ENCODE measurements at places on chromosomes 11 and 22.

GRCh38 chr11:67230406-67230805 is 35.9 kb upstream of the GRK2 start:
- no peak for DNase-seq

DNA sequence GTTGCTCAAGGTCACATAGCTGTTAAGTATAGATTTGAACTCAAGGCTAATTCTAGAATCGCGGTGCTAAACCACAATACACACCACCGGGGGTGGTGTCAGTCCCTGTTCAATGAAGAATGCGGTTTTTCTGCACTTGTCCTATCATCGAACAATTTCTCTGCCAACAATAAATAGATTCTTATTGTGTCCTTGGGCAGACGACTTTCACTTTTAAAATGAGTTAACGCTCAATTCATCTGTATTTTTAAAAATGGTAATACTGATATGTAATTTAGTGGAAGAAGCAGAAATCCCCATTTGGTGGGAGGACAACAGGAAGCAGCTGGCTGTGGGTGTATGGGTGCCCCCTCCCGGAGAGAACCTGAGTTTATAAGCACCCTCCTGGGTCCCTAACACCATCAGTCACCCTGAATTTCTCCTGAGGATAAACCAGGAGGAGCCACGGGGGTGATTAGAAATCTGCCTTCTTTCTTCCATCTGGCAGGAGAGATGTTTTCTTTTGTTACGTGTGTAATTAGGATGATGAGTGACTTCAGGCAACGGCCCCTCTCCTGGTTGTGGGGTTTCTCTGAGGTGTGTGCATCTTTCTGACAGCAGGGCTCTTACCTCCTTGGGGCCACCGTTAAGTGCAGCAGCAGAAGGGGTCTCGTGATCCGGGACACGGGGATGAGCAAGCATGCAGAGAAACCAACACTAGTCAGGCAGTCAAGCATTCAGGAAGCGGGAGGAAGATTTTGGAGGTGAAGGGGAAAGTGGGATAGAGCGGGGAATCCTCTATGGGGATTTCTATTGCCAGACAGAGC is 87.7 kb downstream of the GRAMD1B start:
- no peak for DNase-seq

- DNase-seq: no peak
Measured at GRCh38 chr11:66262191-66262590, 6.2 kb upstream of the RAB1B start.

- DNase-seq: no peak
Measured at GRCh38 chr22:48253573-48253972, 1491.1 kb downstream of the TBC1D22A start.

DNA sequence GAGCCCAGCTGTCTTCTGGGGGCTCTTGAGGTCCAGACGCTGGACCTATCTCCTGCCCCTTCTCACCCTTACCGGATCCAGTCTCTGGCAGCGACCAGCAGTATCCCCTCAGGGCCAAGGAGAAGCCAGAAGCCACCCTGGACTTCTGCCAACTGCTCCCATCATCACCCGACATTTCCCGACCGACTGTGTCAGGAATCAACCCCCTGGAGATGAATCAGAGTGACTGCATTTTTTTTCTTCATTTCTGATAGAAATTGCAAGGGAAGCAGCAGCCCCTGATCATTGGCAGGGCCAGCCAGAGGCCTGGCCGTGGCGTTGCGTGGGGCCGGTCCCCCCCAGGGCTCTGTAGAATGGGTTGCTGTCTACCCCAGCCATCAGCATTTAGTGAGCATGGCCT is 5.2 kb upstream of the LIF start:
- no peak for DNase-seq

- no peak for DNase-seq
Measured at GRCh38 chr11:9030601-9031000, 26.8 kb upstream of the NRIP3 start.

GRCh38 chr22:47692811-47693210 is 930.4 kb downstream of the TBC1D22A start:
- peak; percentile 73 for DNase-seq

DNA sequence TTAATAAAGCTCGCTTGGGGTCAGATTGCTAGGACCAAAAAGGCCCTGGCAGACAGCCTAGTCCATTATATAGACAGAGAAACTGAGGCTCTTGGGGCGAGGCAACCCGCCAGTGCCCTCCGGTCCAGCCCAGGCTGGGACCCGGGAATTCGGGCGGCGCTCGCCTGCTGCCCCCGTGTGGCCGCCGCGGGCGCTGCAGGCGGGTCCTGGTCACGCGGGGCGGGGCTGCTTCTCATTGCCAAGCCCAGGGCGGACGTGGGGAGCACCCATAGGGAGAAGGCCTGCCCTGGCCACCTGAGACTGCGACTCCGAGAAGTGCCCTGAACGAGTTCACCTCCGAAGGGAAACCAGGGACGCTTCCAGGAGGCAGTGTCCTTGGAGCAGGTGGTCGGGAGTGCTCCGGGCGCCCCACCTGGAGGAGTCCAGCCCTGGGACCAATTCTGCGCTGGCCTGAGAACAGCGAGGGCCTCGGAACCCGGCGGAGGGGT is 36.0 kb upstream of the CSNK1E start:
- peak; percentile 92 for DNase-seq

- DNase-seq: no peak
Measured at GRCh38 chr11:74806267-74806666, 57.6 kb downstream of the RNF169 start.

DNA sequence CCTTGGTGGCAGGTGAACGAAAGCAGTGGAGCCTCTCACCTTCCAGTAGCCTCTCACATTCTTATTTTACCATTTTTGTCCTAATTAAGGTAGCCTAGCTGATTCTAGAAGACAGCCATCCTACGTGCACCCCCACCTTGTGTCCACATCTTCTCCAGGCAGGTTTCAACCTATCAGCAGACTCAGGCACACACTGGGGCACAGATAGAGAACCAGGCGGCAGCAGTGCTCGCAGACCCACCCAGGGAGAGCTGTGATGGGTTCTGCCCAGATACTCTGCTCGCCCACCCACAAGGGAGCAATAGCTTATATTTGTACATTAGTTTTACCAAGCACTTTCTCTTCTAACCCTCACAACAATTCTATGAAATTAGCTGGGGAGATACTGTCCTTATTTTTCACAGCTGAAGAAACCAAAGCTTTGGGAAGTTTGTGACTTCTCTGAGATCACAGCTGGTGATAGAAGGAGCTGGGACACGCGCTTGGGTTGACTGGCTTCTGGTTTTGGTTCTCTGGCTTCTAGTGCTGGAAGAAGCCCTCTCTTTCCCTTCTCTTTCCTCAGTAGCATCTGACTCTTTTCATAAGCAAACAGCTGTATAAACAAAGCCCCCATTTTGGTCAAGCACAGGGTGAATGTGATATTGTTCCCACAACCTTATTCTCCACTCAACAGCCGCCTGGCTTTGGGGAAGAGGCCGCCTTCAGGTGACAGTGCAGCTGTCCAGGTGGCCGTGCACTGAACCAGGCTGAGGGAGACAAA is 36.9 kb downstream of the PPP2R1B start:
- DNase-seq: no peak

- DNase-seq: no peak
Measured at GRCh38 chr11:113567867-113568544, 92.8 kb upstream of the DRD2 start.

DNA sequence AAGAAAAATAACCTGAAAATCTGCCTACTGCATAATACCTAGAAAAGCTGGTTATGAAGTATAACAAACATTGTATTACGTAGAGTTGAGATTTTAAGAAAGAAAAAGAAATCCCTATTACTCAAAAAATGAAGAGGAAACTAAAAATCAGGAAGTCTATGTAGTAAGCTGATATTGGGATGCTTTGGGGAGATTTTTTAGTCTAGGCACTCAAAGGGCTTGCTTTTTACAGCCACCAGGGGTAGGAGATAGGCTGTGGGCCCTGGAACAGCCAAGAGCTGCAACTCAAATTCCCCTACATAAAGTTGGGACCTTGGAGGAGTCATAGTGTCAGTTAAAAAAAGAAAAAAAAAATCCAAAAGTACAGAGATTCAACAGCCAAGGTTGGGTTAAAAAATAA is 90.4 kb downstream of the RELT start:
- no peak for DNase-seq

DNA sequence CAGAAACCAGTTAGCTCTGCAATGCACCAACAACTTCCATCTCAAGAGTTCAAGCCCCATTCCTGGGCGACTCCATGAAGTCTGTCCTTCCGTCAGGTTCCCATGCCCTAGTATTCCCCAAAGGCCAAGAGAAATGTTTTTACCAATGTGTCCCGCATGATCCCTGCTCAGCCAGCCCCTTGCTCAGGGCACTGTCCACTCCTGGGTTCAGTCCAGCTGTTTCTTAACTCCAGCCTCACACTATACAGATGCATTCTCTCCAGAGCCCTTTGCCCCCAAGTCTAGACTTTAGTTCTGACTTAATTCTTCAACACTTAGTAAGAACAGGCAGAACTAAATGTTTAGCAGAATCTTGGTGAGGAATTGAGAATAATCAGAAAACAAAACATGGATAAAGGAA is 497.5 kb downstream of the SOX6 start:
- no peak for DNase-seq

GRCh38 chr22:47779474-47779873 is 1017.0 kb downstream of the TBC1D22A start:
- no peak for DNase-seq

DNA sequence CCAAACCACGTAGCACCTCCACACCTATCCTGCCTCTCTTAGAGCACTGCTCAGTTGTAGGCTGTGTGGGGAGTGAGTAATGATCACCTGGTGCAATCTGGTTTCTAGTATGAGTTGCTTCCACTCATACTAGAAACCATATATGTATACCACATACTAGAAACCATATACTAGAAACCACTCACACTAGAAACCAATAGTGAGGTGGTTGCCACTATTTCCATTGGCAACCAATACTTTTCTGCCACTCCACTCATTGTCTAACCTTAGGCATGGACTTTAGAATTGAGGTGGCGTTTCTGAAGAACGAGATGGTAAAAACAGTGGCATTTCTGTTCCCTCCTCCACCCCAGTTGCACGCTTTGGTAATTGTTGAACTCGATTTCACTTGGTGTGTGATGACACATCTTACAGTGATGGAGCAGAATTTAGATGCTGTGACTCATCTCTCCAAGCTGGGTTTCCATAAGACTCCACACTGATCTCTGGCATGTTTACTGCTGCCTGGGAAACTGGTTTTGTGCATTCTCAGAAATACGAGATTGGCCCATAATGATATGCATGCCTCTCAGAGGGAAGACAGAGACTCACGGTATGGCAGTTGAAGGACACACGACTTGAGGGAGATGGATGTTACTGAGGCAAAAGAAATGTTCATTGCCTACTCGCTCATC is 82.9 kb downstream of the KIRREL3 start:
- no peak for DNase-seq

GRCh38 chr22:26893173-26894110 is 236.1 kb downstream of the MIAT start:
- DNase-seq: peak; percentile 57

DNA sequence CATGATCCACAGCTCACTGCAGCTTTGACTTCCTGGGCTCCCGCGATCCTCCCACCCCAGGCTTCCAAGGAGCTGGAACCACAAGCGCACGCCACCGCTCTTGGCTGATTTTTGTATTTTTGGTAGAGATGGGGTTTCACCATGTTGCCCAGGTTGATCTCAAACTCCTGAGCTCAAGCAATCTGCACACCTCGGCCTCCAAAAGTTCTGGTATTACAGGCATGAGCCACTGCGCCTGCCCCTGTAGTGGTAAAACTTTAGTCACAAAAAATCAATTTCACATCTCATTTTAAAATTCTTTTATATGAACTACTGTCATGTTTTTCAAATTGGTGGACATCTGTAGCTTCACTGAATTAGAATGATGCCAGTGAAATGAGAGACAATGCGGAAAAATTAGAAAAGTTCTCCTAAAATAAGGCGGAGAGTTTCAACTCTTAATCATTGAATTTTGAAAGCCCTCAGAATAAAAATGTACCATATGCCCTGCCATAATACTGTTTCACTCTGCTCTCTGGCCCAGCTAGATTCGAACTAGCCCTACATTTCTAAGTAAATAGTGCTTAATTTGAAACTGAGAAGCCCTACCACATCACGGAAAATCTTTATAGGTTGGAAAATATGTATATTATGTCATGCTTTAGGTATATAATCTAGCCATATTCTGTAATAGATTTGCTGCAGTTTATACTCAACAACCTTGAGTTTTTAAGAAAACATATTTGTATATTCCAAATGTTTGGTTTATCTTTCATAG is 78.7 kb downstream of the HORMAD2 start:
- DNase-seq: no peak

- no peak for DNase-seq
Measured at GRCh38 chr11:102138670-102139069, 28.4 kb downstream of the YAP1 start.

- no peak for DNase-seq
Measured at GRCh38 chr11:57648801-57649735, 644 bp downstream of the YPEL4 start.

GRCh38 chr11:82082976-82083375 is 650.7 kb downstream of the FAM181B start:
- no peak for DNase-seq

DNA sequence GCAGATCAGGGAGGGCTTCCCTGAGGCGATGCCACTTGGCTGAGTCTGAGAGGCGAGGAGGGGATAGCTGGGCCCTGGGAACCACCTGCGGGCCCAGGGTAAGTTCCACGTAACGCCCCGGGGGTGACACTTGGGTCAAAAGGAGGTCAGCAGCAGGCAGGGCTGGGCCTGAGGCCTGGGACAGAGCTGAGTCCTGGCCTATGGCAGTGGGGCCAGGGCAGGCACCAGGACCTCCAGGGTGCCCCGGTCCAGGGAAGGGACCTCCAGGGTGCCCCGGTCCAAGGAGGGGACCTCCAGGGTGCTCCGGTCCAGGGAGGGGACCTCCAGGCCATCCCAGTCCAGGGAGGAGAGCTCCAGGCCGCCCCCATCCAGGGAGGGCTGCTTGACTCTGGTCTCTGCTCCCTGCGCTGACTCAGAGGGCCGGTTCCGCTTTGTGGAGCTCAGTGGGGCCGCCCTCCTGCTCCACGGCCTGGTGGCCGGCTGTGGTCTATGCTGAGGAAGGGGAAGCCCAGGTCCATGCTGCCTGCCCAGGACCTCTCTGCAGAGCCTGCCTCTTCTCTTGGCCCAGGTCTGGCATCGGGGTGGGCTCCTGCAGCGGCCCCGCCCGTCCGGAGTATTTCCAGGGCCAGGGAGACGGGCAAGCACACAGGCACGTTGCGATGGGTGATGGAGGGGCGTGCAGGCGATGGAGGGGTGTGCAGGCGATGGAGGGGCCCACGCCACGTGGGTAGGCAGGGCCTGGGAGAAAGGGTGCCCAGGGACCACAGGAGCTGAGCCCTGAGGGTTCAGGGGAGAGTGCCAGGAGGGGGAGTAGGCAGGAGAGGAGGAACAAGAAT is 19.5 kb upstream of the WNT7B start:
- no peak for DNase-seq

DNA sequence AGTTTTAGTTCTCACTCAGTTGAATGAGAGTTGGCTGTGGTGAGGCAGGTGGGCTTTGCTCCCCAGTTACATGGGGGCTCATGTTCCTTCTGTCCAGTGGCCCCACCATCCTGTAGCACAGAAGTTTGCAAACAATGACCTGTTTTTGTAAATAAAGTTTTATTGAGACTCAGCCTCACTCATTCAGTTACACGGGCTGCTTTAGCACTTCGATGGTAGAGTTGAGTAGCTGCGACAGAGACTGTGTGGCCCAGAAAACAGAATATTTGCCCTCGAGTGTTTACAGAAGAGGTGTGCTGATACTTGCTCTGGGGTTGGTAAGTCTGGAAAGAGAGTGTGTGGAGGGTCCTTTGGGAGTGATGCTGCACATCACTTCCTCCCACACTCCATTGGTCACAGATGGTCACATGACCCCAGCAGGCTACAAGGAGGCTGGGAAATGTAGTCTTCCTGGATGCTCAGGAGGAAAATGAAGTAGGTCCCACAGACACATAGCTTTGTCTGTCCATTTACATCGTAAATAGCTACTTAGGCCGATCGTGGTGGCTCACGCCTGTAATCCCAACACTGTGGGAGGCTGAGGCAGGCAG is 34.6 kb downstream of the IFT27 start:
- peak; percentile 49 for DNase-seq

Data from osteocyte (in vitro differentiated cells).